ENCODE measurements at places on chromosomes 12 and 14. TPM values are rescaled to one million over a fixed set of nuclear protein-coding genes. Genes with fewer than 3 reads are reported as not detected.

Gene TBX5
- total RNA-seq: not detected

Gene PRKAB1
- 11.3 TPM for total RNA-seq

Gene DMAC2L
- 8.2 TPM for total RNA-seq

Gene HAL
- total RNA-seq: under 0.01 TPM

Gene MIPOL1
- total RNA-seq: 55.2 TPM

Gene ISM2
- not detected for total RNA-seq

Gene KRT83
- not detected for total RNA-seq

Gene FUT8
- 85.5 TPM for total RNA-seq

Gene MANSC4
- total RNA-seq: 0.14 TPM

Measured in thoracic aorta endothelial cell (primary cell).